ENCODE measurements at places on chromosomes 3 and 15.

DNA sequence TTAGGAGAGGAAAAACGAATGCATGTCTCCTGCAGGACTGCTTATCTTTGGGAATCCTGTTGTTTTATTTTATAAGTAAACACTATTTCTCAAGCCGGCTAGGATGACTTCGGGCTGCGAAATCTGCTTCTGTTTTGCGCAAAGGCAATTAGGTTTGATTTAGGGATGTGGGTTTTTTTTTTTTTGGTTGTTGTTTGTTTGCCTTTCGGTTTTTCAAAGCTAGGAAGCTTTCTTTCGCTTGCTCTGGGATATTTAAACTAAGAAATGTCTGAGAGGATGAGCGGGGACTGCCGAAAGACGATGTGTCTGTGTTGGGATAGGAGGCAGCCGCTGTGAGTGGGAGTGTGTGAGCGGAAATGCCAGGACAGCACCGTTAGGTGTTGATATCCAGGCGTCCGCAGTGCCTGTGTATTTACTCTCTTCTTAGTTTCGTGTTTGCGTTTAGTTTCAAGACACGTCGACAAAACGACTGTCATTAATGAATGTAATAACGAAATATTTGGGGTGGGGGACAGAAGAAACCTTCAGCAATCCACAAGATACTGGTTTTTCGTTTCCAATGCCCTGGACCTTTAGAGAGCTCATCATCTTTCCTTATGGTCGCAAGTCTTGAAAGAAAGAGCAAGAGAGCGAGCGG is 604 bp downstream of the ISL2 start:
- DNase-seq, result no peak

DNA sequence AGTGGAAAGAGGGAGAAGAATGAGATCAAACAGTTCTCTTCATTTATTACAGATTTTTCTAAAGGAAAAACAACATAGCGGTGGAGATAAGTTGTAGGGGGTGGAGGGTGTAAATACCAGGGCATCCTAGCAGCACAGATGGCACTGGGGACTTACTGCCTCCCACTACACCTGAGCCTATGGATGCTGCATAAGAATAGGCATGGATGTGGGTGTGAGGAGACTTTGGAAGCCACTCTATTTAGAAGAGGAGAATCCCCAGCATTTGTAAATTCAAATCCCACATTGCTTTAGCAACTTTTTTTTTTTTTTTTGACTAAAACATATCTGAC is 27.4 kb upstream of the IL1RAP start:
- DNase-seq, result no peak

GRCh38 chr15:53218666-53219580 is 428.8 kb upstream of the ONECUT1 start:
- no peak for DNase-seq

- DNase-seq, result no peak
These were observed 387.6 kb downstream of the NAALADL2 start for GRCh38 chr3:175246766-175247165.

DNA sequence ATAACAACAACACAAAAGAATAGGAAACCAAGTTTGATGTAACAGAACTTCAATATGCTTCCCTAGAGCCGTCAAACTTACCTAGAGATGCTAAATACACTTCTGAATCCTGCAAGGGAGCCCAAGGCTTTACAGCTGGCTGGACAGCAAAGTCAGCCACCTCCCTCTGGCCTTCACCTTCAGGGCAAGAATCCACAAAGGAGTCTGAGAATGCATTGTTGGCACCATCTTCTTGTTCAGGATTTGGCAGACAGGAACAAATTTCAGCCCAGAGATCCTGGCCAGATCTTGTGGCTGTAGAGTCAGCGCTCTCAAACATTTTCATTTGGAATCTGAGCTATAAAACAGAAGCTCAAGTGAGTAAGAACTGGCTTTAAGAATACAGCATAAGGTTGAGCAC is 2.2 kb downstream of the CCDC32 start:
- DNase-seq, result no peak

GRCh38 chr15:25249236-25250010 is 189.4 kb downstream of the UBE3A start:
- DNase-seq, result no peak

- no peak for DNase-seq
These were observed 16.2 kb upstream of the SLC6A6 start for GRCh38 chr3:14386254-14386653.

GRCh38 chr3:46508850-46509591 is 11.2 kb downstream of the RTP3 start:
- DNase-seq, result no peak
